A549 treated with Hydrocortisone at 1 μM for 4 hours (cell line): ENCODE measurements at places on chromosomes 4 and X. TPM values are rescaled to one million over a fixed set of nuclear protein-coding genes. Genes with fewer than 3 reads are reported as not detected.

The PDLIM3 gene
- total RNA-seq: 0.10 to 0.54 TPM (median 0.24 TPM) in 5 replicates

The CCDC160 gene
- total RNA-seq: 0.06 TPM in 1 of 5 replicates, not detected in the others

The P2RY10 gene
- total RNA-seq: not detected in 5 replicates

The CCDC149 gene
- total RNA-seq: 1.5 to 2.4 TPM (median 1.7 TPM) in 5 replicates

The RASSF6 gene
- total RNA-seq: 0.75 to 1.0 TPM (median 0.85 TPM) in 5 replicates

The SPACA5 gene
- not detected in 5 replicates for total RNA-seq
